Glomerular endothelial cell (primary cell): ENCODE measurements at places on chromosomes 3 and 15.

- no peak for DNase-seq
Observed at GRCh38 chr3:146581951-146582467, 23.1 kb downstream of the PLSCR5 start.

DNA sequence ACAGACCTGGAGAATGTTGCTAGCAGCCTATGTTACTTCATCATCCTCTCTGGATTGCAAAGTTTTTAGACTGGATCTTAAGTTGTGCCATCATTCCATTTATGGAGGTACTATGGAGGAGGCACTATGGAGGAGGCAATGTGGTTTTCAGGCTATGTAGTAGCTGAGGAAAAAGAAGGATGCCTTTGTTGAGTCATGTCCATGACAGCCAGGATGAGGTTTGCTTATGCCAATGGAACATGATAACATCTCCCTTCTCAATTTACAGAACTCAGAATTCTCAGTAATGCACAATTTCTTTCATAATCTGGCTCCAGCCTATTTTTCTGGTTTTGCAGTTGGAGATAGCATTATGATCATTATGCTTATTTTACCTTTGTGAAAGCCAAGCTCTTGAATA, 65.9 kb upstream of the TMEM108 start:
- DNase-seq, result no peak

GRCh38 chr15:52144656-52145178, 32.1 kb upstream of the BCL2L10 start:
- DNase-seq, result no peak

DNA sequence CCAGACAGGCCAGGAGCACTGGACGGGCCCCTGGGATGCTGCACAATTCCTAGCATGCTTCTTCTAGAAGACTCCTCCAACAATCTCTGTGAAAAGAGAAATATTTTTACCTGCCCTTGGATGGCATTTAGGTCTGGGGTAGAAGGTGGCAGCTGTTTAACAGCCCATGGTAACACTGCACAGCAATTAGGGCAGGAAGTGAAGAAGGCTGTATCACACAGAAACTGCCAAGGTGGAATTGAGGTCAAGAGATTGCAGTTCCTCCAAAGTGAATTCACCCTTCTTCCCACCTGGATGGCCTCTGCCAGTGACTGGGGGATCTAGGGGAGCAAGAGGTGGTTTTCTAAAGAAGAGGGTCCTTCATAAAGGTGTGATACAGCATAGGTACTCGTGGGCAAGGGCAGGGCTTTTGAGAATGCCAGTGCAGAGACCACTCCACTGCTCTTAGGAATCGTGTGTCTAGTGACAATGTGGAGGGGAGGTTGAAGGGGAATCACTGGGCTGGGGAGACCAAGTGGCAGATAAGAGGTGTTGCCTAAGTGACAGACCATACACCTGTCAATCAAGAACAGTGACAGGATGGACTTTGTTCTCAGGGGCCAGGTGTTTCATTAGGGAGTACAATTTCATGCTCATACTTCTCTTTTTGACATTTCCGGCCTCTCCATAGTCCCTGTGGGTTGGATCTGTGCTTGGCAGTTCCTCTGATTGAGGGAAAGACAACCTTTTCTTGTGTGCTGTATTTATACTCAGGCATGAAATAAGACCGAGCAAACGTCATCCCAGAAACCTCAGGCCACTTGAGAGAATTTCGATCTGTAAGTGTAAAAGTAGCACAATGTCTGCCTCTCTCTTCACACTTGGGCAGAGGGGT, 83.5 kb upstream of the BCL6 start:
- DNase-seq, result no peak

- DNase-seq, result no peak
Observed at GRCh38 chr3:155495387-155495786, 201.9 kb upstream of the STRIT1 start.

- DNase-seq, result no peak
Observed at GRCh38 chr3:119870512-119870911, 88.6 kb downstream of the NR1I2 start.

DNA sequence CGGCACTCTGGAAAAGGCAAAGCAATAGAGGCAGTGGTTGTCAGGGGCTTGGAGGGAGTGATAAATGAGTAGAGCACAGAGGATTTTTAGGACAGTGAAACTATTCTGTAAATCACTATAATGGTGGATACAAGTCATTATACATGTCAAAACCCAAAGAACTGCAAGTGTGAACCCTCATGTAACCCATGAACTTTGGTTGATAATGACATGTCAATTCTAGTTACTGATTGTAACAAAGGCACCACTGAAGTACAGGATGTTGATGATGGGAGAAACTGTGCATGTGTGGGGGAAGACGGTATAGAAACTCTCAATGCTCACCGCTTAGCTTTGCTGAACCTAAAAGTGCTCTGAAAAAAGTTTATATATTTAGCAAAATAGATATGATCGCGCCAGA, 36.0 kb downstream of the BTLA start:
- no peak for DNase-seq

DNA sequence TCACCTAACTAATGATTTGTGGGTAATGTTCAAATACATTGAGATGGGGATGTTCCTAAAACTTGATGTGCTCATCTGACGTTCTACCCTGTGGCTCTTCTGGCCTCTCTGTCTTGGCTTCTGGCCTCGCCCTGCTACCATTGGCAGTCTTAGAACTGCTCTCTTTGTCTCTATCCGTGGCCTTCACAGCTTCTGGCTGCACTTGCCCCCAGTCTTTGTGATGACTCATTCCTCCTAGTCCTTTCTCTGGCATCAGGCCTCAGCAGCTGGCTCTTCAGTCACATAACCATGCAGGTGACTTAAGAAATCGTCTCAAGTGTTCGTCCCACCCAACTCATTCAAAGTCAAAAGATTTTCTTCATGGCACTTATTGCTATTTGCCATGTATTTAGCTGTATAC, 188.1 kb downstream of the BBX start:
- DNase-seq, result peak; percentile 14

- no peak for DNase-seq
Observed at GRCh38 chr15:60563539-60564404, 84.8 kb upstream of the ICE2 start.

DNA sequence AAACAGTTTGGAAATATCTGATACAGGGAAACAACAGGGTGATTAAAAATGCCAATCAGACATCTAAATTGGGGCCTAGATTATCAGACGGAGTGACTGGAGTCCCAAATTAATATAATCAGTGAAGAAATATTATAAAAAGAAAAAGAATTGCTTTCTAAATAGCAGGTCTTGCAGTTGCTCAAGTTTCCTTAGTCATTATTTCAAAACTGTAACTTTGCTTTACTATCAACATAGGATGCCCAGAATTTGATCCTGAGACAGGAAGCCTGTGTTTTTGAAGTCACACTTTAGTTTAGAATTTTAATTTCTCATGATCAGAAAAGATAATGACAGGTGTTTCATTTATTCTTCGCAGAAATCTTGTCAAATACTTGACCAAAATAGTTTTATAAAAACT, 105.9 kb downstream of the IL1RAP start:
- DNase-seq, result no peak

GRCh38 chr15:82805994-82806406, at the start of gene FSD2:
TSS of gene FSD2 (minus strand) at chr15:82806069. CDS start at chr15:82787390, 18,679 bp downstream.
- no peak for DNase-seq

- DNase-seq, result no peak
Observed at GRCh38 chr15:63699101-63699785, 102.1 kb downstream of the FBXL22 start.

- DNase-seq, result no peak
Observed at GRCh38 chr15:45606413-45606812, 19.2 kb downstream of the BLOC1S6 start.

DNA sequence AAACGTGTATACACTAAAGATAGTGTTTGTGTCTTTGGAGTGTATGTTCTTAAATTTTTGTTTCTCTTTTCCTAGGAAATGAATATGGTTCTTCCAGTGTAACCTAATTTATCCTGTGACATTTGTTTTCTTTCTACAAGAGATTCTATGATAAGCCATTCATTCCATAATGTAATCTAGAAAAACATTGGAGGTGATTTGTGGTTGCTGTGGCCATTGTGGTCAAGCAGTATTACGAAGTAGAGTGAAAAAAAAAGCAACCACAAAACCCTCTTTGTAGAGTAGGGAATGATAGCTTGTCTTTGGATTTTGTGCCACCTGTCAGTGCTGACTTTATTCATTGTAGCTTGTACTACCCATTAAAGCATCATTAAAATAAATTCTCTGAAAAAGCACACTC, 1209.6 kb downstream of the ZPLD1 start:
- no peak for DNase-seq

DNA sequence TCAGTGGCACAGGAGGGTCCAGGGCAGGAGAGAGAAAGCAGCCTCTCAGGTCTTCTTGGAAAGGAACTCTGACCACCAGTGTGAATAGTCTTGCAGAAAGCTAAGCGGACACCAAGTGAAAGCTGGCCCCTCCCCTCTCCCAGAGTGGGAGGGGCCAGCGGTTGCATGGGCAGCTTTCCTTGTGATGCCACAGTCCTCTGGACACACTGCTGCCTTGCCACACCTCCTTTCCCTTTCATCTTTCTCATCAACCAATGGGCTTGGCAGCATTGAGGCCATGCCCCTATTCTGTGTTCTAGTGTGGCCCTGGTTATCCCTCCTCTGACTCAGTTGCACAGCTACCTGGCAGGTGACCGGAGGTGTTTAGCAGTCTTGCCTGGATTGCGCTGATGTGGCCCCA, 49.7 kb upstream of the GOLGA6B start:
- DNase-seq, result no peak

GRCh38 chr15:81284256-81285031, 39.5 kb downstream of the STARD5 start:
- no peak for DNase-seq

GRCh38 chr3:59464187-59464586, 414.4 kb upstream of the CFAP20DC start:
- no peak for DNase-seq

GRCh38 chr3:20576228-20576627, 390.2 kb upstream of the SGO1 start:
- no peak for DNase-seq

GRCh38 chr3:192133271-192133670, 594.1 kb downstream of the FGF12 start:
- no peak for DNase-seq

- no peak for DNase-seq
Observed at GRCh38 chr3:87052499-87053260, 61.7 kb upstream of the VGLL3 start.

DNA sequence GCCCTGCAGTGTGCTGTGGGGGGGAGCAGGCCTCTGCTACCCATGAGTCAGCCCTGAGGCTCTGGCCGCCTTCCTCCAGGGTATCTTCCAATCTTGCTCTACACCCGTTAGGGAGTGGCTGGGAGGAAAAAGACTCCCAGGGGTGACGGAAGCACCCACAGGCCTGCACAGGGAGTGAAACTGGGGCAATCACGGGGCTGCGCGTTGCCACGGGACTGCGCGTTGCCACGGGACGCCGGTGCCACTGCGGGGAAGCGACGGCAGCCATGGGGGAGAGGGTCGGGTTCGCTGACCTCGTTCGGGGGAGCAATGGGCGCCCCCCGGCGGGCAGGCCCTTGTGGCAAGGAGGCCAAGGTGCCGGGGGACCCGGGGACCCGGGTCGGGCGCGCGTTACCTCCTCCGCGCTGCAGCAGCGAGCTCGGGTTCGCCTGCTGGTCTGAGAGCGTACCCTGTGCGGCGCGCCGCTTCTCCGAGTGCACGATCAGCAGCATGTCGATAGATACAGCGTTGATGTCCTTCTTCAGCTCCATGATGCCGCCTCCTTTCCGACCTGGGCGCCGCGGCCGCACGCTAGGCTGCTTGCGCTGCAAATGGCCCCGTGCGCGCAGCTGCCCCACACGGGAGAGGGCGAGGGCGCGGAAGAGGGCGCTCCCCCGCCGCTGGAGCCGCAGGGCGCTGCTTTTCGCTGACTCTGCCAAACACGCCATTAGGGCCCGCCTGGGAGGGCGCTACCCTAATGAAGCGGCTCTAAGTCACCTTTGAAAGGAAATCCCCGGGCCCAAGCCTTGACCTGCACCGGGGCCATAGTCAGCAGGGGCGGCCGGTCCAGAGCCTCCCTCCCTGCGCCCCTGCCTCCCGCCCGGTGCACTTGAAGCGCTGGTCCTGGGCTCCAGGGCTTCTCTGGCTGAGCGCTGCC, at the start of gene KY:
TSS of gene KY (minus strand) at position 592 of the 916 bp plus-strand sequence. CDS start at position 530, 62 bp downstream.
- DNase-seq, result no peak

DNA sequence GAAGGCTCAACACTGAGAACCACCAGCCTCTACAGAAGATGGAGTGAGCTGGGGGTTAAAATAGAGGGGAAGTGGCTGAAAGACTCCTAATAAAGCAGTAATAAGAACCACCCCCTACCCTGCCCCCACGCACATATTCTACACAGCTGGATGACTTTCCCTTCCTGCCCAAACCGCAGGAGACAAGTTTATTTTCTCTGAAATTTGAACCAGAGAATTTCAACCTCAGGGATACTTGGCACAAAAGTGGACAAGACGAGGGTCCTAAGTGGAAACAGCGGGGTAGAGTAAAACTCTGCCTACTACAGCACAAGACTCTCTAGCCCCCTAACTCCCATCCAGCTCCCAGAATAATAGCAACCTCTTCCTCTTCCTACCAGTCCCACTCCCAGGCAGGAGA, 28.4 kb downstream of the USF3 start:
- no peak for DNase-seq

DNA sequence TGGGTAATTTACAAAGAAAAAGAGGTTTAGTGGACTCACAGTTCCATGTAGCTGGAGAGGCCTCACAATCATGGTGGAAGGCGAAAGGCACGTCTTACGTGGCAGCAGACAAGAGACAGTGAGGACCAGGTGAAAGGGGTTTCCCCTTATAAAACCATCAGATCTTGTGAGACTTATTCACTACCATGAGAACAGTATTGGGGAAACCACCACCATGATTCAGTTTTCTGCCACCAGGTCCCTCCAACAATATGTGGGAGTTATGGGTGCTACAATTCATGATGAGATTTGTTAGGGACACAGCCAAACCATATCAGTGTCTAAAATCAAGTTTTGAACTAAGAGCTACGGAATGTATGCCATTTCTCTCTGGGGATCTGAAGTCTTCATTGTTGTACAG, 354.8 kb upstream of the C2CD4B start:
- no peak for DNase-seq

- DNase-seq, result peak; percentile 94
Observed at GRCh38 chr3:195102609-195103467, 168.1 kb downstream of the XXYLT1 start.

GRCh38 chr15:71294911-71295602, 179.8 kb downstream of the THSD4 start:
- DNase-seq, result peak; percentile 99

DNA sequence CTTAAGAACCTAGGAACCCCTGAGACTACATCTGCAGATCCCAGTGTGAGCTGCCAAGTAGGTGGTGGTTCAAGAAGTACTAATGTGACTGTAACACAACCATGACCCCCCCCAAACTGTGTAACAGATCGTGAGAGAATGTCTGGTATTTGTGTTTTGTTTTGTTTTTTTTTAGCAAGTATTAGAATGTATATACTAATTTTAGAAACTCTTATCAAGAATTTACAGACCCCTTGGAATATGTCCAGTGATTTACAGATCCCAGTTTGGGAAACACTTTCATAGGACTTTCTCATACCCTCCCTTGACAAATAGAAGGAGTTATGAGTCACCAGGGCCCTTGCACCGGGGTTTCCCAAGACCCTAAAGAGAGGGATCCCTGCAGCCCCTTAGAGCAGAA, 79.8 kb downstream of the SEMA5B start:
- DNase-seq, result peak; percentile 22

GRCh38 chr3:186798239-186798874, 7.9 kb downstream of the RFC4 start:
- no peak for DNase-seq

GRCh38 chr15:88664151-88664778, 25.4 kb downstream of the ISG20 start:
- no peak for DNase-seq

GRCh38 chr15:60009124-60009960, 5.2 kb downstream of the FOXB1 start:
- no peak for DNase-seq
